Stimulated activated CD4-positive, alpha-beta T cell treated with anti-CD3 and anti-CD28 coated beads, Interleukin-12 subunit alpha, Interleukin-12 subunit beta, amount 100 ng/mL, for 48 hours (primary cell): ENCODE measurements at places on chromosomes 12 and 14.

DNA sequence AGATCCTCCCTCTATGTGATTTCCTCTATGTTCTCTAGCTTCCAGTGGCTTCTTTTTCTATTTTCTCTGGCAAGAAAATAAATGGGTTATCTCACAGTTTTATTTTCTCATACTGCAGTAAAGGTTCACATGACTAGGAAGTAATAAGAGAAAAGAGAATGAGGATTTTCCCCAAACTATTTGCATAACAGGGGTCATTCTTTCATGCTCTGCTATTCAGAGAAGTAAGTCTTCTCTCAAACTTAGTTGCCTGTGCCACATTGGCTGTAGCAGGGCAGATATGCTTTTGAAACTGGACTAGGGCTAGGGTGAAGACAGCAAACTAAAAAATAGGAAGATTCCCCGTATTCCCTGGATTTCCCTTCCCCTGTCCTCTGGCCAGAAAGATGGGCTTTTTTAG is 57.4 kb downstream of the ACSM4 start:
- no peak for DNase-seq

- no peak for DNase-seq
Observed at GRCh38 chr12:13311551-13311950, 115.0 kb downstream of the EMP1 start.

DNA sequence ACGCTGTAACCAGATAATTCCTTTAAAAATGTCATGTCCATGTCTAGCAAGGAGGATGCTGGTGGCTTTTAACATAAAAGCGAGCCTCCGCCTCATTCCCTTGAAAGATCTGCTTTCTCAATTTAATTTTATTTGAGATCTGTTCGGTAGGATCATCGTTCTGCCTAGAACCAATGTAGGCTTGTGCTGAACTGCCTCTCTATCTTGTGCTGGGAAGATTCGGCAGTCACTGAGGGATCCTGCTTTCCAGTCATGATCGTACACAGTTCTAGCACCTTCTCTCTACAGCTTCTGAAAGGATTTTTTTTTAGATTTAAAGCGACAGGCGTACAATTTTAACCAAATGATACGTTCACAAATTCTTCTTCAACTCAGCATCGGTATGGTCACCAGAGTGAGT is 54.3 kb downstream of the PEBP1 start:
- DNase-seq, result no peak

GRCh38 chr14:91410771-91411536 is 6.7 kb downstream of the CCDC88C start:
- no peak for DNase-seq

DNA sequence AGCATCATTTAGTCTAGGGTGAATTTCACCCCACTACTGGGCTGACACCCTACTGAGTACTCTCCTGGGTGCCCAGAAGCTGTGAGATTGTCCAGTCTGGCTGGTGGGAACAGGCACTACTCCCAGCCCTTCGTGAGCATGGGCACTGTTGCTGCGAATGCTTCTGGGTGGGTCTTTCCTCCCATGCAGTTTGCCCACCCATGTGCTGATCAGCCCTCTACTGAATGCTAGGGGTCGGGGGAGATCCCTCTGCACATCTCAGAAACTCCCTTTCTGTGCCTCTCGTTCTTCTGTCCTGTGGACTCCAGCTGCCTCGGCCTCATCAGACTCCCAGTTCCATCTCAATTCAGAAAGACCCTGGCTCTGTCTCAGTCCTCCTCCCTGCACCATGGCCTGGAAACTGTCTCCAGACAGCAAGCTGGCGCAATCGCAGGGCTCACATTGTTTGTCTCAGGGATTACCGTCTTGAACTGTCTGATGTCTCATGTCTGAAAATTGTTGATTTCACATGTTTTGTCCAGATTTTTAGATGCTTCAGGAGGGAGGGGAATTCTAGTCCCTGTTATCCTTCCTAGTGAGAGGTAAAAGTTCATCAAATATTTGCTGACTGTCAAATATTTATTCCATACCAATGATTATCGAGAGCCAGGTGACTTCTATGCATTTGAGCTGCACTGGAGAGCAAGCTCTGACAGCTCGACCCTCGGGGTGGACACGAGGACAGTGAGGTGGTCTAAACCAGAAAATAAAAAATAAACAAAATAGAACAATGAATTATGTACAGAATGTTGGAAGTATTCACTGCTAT is 316.6 kb upstream of the RTL1 start:
- DNase-seq, result no peak

- DNase-seq, result no peak
Observed at GRCh38 chr12:40831916-40832315, 139.7 kb downstream of the CNTN1 start.

- DNase-seq, result no peak
Observed at GRCh38 chr12:113700943-113701342, 229.3 kb upstream of the LHX5 start.

DNA sequence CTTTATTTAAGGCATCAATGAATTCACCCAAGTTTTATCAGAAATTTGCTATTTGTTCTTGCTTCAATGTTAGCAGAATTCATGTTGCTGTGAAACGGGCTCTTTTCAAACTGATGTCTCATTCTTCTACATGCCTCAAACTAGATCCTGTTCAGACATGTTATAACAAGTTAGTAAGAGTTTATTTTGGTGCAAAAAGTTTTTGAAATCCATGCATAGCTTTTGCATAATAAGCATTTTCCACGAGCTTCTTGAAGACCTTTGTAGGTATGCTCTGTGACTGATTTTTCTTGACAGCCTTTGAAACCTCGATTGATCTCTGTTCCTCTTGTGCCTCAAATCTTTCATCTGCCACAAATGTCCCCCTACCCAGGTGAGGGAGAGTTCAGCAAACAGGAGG is 275.2 kb downstream of the FOXN3 start:
- no peak for DNase-seq

DNA sequence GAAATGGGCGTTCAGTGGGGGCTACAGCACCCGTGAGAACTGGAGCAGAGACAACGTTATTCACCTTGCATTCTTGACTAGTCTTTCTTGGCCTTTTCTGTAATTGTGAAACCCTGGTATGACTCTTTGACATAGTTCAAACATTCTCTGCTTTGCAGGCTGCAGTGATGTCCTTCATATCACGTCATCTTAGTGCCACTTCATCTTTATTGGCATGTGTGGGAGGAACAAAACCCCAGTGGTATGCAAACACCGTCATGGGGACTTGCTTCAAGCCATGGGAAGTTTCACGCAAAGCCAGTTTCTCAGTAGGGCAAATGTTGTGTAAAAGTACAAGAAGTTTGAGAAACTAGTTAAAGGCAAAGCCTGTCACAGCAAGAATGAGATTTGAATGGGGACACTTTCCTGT is 20.2 kb upstream of the DUSP16 start:
- peak; percentile 56 for DNase-seq

GRCh38 chr12:75684678-75685616 is 173.5 kb upstream of the KRR1 start:
- no peak for DNase-seq

GRCh38 chr12:121536054-121536898 is 44.5 kb downstream of the KDM2B start:
- peak; percentile 38 for DNase-seq

- no peak for DNase-seq
Observed at GRCh38 chr14:61421212-61421923, 100.0 kb downstream of the PRKCH start.

DNA sequence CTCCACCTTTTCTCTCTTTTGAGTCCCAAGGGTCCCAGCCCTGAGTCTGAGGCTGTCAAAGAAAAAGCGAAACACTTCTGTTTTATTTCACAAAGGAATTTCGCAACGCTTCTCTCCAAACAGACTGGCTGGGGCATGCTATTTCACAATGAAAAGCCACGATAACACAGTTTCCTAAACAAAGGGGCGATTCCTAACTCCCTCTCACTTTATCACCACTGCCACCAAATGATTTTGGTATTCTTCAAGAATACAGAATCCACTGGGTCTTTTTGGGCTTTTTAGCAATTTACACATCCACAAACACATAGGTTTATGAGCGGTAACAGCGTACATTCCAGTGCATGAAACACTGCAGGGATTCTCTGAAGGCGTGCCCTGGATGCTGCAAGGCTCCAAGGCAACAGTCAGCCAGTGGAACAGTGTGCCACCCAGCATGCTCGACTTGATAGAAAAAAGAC is 161.2 kb downstream of the DAD1 start:
- no peak for DNase-seq

GRCh38 chr14:61476754-61477410 is 155.5 kb downstream of the PRKCH start:
- DNase-seq, result no peak

- no peak for DNase-seq
Observed at GRCh38 chr14:71582705-71583104, 349.5 kb upstream of the RGS6 start.

DNA sequence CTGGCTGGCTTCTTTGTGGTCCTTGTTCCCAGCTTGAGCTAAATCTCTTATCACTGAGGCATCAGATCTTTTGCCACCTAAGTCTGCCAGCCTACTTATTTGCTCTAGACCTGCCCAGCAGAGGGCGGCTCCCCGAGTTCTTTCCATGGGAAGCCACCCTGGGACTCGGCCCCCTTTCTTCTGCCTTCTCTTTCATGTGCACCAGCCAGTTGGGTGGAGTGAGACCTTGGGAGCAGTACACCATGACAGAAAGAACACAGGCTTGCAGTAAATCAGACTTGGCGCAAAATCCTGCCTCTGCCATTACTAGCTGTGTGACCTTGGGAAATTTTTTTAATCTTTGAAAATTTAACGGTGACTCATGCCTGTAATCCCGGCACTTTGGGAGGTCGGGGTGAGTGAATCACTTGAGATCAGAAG is 7.4 kb downstream of the SMAGP start:
- no peak for DNase-seq

GRCh38 chr12:120739031-120739762 is 13.6 kb downstream of the ACADS start:
- DNase-seq, result no peak

DNA sequence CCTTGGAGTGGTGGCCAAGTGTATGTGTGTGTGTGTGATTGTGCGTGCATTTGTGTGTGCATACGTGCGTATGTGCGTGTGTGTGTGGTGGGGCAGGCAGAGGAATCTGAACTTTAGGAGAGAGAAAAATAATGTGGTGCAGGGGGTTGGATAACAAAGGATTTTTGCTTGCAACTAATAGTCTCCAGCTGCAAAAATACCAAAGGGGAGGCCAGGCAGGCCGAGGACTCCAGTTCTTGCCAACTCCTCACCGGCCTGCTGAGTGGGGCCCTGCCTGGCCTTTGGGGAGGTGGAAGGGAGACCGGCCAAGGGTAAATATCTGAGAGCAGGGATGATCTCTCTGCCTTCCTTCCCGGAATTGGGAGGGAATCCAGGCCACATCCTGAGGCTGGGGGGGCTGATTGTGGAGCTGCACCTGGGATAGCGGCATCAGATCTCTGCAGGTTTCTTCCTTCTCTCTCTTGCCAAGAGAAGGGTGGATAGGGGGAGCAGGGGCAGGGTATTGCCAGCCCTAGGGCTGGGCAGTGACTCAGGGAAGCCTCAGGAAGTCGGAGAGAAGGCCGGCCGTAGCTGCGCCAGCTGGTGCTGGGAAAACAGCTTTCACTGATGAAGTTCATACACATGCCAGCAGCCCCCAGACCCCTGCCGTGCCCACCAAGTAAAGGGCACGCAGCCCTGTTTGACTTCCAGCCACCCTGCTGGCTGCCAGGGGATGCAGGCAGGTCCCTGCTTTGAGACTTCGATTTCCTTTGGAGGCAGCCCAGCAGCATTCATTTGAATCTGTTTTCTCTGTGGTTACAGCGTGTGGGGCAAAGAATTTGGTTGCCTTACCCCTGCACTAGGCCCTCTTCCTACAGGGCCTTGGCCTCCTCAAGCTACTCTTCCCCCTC is 4.6 kb upstream of the LRP1-AS start:
- DNase-seq, result no peak

GRCh38 chr12:21336656-21337055 is 1.9 kb upstream of the SLCO1A2 start:
- no peak for DNase-seq

DNA sequence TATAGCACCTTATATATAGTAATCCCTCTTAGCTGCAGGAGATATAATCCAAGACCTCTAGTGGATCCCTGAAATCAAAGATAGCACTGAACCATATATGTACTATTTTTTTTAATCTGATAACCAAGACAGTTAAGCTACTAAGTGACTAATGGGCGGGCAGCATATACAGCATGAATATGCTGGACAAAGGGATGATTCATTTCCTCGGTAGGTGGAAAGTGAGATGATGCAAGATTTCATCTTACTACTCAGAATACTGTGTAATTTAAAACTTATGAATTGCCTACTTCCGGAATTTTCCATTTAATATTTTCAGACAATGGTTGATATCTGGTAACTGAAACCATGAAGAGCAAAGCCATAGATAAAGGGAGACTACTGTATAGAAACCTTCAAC is 36.2 kb downstream of the PRMT8 start:
- DNase-seq, result no peak

GRCh38 chr12:51004504-51004903 is 21.7 kb downstream of the SLC11A2 start:
- no peak for DNase-seq

- no peak for DNase-seq
Observed at GRCh38 chr12:113757221-113758002, 208.7 kb downstream of the RBM19 start.

- no peak for DNase-seq
Observed at GRCh38 chr12:2129076-2129475, 76.3 kb downstream of the CACNA1C start.

GRCh38 chr14:51053157-51053556 is 41.7 kb downstream of the TRIM9 start:
- DNase-seq, result no peak

DNA sequence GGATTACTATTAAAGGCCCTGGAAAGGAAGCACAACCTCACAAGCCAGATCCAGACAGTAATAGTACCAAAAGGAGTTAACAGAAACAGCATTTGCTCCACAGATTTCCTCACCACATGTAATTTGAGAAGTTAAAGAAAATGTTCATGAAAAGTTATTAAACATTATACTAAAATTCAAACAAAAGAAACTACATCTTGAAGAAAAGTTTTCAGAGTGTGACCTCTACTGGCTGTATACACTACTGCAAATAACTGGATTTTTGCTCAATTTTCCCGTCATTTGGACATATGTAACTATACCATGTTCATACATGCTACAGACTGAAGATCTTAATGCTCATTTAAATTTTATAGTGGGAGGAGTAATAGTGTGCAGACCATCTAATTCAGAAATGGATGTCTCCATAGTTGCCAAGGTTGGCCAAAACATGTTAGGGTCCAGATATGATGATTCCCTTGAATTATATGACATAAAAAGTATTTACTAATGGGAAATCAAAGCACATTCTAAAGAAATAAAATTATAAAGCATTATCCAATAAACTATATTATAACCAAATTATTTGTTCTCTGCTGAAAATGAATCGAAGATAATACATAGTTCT is 5.6 kb downstream of the KRR1 start:
- no peak for DNase-seq
